Fibroblast of upper back skin (primary cell): ENCODE measurements at places on chromosomes 13 and 19.

GRCh38 chr19:41297628-41298347 lies 12.2 kb upstream of the CCDC97 start:
- no peak for DNase-seq

DNA sequence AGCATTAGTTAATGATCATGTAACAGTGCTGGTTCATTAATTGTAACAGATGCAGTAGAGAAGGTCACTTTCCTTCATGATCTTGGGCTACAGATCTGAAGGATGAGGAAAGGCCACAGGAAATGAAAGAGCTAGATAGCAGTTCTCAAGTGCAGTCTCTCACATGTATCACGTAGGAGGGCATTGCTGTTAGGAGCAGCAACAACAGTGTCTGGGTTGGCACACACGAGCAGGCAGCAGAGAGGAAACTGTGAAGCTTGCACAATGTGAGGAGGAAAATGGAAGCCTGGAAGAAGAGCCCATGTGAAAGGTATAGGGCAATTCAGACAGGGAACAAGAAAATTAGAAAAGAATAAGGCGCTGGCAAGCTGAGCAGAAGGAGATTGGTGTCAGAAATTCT lies 1741.5 kb downstream of the PCDH9 start:
- DNase-seq: no peak

- no peak for DNase-seq
Observed at GRCh38 chr13:50664951-50665350, 178.5 kb downstream of the DLEU7 start.

GRCh38 chr19:5975388-5975728 lies 2.6 kb downstream of the RANBP3 start:
- no peak for DNase-seq

GRCh38 chr19:31181535-31181934 lies 167.7 kb downstream of the TSHZ3 start:
- no peak for DNase-seq

GRCh38 chr19:3006075-3006767 lies 22.9 kb downstream of the TLE2 start:
- no peak for DNase-seq

DNA sequence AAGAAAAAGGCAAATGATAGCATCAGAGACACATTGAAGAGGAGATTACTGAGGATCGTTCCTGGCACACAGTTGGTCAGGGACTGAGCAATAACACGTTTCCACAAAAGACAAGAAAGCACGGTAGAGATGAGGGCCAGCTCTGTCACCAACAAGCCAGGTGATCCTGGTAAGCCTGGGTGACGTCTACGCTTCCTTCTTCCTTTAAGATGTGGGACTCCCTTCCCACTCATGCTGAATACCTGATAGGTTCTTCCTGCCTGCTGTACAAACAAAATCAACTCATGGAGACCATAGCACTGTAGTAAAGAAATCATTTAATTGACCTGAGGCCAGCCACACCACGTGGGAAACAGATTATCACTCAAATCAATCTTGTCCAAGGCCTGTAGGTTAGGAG lies 19.7 kb upstream of the COG3 start:
- no peak for DNase-seq

- DNase-seq: no peak
Observed at GRCh38 chr19:38549061-38549460, 68.7 kb downstream of the MAP4K1 start.

GRCh38 chr13:28653111-28653510 lies 5.8 kb upstream of the POMP start:
- peak; percentile 40 for DNase-seq

GRCh38 chr19:5218255-5218855 lies 122.3 kb downstream of the PTPRS start:
- no peak for DNase-seq

DNA sequence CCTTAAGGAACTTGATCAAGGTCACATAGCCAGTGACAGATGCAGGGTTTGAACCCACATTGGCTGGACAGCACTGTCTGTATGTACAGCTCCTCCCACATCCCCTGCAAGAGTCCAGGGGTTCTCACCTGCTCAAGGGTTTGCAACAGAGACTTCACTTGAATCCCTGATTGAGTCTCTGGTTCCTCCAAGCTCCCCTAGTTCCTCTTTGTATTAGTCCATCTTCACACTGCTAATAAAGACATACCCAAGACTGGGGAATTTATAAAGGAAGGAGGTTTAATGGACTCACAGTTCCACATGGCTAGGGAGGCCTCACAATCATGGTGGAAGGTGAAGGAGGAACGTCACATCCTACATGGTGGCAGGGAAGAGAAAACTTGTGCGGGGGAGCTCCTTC lies 72.8 kb upstream of the CLDN10 start:
- no peak for DNase-seq

DNA sequence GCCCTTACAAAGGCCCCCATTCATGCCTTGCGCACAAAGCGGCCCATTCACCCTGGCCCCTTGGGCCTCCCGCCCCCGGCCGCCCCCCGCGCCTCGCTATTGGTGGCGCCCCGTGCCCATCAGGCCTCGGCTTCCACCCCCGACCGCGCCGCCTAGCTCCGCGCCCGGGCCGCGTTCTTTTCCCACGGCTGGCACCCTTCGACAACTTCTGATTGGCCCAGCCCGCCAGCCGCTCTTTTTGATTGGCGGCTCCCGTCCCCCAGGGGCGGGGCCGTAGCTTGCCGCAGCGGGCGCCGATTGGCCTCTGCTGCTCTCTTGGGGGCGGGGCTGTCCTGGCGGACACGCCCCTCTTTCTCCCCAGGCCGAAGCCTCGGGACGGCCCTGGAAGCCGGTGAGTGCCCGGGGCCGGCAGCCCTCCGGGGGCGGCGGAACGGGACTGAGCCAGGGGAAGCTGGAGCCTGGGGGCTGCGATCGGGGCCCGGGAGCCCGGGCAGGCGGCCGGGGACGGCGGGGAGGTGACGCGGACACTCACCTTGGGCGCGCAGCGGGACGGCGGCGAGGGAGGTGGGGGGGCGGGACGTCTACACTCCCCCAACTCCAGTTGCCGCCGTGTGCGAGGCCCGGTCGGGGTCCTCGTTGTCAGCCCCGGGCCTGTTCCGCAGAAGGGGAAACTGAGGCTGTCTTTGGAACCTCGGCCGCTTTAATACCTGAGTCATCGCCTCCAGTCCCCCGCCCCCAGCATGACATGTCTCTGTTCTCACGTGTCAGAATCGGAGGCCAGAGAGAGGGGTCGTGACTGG lies at the start of gene MYH14:
Gene MYH14 (plus strand): TSS at position 342 of the 800 bp plus-strand sequence. CDS start 6,744 bp downstream, outside the sequence.
- DNase-seq: no peak

DNA sequence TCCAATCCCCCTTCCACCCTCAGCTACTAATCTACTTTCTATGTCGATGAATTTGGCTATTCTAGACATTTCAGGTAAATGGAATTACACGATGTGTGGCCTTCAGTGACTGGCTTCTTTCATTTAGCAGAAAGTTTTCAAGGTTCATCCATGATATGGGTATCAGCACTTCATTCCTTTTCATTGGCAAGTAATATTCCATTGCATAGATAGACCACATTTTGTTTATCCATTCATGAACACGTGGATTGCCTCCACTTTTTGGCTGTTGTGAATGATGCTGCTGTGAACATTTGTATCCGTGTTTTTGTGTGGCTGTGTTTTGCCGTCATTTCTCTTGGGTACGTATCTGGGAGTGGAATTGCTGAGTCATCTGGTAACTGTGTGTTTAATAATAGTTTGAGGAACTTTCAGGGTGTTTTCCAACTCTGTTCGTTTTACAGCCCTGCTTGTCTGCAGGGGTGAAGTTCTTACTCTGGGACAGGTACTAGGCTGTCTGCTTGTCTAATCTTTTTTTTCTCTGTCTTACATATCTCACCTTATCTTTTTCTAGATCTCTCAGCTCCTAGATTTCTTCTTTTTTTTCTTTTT lies 32.5 kb downstream of the MARK4 start:
- no peak for DNase-seq

DNA sequence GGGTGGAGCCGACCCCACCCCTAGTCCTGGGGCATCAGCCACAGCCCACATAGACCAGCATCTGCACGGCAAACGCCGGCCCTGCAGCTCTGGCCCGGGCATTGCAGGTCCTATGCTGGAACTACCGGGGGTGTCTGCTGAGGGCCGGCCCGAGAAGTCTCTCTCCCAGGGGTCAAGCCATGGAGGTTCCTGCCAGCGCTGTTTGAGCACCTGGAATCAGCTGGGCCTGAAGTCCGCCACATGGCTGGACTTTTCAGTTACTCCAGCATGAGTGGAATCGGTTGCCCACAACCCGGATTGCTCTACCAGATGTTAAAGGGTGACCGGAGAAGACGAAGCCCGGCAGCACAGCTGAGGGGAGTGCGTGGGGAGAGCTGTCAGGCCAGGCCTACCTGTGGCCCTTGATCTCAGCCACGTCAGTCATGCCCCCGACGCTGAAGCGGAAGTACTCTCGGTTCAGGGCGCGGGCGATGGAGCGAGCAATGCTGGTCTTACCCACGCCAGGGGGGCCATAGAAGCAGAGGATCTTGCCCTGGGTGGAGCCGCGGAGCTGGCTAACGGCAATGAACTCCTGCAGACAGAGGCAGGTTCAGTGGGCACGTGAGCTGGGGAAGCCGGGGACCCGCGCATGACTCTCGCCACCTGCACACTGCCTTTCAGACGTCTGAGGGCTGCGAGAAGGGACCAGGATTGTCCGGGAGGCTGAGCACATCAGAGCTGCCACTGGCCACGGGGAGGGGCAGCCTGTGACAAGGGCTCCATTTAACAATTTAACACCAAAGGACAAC lies 8.7 kb downstream of the RPL36 start:
- DNase-seq: no peak

DNA sequence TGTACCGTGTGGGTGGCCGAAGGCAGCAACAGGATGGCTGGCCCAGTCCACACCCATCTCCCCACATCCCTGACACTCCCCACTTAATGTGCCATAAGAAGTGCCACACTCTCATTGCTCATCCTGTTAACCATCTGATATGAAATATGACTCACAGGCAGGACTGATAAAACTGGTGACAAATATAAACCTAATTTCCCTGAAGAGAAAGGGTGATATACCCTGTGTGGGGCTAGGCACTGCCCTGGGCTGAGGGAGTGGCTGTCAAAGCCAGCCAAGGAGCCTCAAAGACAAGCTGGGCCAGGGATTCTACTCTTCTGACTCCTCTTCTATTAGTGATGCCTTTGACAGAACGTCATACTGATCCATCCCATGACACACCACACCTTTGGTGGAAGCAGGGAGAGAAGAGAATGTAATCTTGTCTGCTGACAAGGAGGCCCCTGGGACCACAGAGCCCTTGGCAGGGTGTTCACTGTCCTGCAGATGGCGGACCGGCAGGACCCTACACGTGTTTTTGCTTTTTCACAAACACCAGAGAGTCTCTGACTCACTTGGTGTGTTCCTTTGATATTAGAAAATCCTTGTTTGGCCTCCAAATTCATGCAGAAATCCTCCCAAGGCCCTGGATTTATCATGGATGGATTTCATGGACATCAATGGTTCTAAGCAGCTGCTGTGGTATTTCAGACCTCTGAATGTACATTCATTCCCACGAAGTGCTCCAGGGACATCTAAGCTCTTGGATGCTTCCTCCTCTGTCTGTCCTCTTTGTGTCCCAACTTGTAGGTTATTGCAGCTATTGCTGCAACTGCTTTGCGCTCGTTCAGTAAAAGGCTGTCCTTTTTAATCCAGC lies 98.0 kb upstream of the WASF3 start:
- DNase-seq: peak; percentile 35

GRCh38 chr13:23963947-23964346 lies 66.6 kb upstream of the C1QTNF9B start:
- no peak for DNase-seq

GRCh38 chr13:77740931-77741596 lies 43.6 kb downstream of the SLAIN1 start:
- DNase-seq: no peak
